ENCODE measurements at places on chromosomes 7 and 10.

- DNase-seq = peak; percentile 46
These were observed 8.1 kb upstream of the VDAC2 start for GRCh38 chr10:75202321-75203045.

GRCh38 chr10:48517911-48518811 lies 86.7 kb downstream of the ARHGAP22 start:
- DNase-seq = no peak

DNA sequence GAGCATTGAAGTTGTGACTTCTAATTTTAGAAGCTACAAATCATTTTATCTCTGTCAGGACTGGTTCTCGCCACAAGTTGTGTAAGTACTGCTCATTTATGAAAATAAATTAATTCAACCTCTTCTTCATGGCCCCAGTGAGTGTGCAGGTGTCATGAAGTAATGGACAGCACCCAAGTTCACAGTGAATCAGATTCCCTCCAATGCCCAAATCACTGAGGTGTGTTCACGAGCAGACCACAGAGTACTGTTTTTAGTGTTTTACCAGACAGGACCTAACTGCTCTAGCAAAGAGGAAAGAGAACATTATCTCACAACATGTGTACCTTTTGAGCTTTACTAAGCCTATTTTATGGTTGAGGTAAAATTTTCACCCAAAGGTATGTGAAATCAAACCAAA lies 980.0 kb downstream of the CNTNAP2 start:
- no peak for DNase-seq

DNA sequence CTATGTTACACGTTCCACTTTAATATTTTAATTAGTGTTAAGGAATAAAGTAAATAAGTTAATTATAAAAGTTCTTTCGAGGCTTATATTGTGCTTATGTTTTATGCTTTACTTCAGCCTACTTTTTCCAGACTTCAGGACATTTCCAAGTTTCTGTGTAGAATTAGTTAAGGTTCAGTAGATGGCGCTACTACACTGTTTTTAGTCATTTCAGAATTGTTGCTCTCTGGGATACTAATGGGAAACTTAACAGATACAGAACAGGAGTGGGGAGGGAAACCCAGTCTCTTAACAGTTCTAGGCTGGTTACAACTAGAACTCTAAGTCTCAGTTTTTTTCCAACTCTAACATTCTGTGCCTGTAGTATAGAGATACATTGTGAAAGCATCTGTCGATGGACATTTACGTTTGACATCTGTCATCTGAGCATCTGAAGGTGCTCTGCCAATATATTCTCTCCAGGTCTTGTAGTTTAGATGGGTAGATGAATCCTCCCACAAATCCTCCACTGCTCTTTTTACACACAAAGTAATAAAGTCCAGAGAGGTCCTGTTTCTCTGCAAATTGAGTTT lies 56.8 kb upstream of the FAM171A1 start:
- DNase-seq = peak; percentile 28

- no peak for DNase-seq
These were observed at the start of gene FFAR4 for GRCh38 chr10:93566435-93567276. Gene FFAR4, plus strand, starts transcription at chr10:93566665. Its CDS starts 56 bp downstream, at chr10:93566721.

GRCh38 chr7:8384901-8385300 lies 48.5 kb upstream of the NXPH1 start:
- DNase-seq = no peak

DNA sequence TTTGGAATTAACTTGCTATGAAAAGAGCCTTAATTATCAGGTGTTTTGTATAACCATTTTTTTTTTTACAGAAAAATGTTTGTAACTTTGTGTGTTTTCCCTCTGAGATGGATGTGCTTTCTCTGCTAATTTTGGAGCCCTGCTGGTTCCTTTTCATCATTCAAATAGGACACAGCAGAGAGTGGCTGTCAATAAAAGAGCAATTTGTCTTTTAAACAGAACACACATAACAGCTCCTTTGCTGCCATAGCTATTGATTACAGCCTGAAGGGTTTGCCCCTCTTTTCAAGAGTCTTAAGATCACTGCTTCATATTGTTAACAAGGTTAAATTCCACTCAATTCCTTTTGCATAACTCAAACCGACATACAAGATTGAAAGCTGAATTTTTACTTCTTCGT lies 187.2 kb upstream of the MBL2 start:
- DNase-seq = no peak

DNA sequence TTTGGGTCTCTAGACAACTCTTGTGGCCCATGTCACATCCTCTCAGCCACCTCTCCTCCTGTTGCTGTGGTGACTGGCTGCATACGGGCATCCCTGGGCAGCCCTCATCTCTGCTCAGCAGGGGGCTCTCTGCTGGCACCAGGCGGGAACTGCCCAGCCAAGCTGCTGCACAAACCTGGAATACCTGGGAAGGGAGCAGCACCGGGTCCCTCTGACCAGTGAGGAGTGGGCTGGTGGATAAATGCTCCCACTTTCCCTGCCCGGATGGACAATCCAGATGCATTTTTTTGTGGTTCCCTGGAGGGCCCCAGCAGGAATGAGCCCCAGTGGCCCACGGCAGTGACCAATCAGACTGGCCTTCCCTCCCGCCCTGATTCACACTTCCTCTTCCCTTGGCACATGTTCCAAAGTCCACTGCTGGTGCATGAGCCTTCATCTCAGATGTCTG lies 21.9 kb downstream of the GRID1 start:
- DNase-seq = no peak

- DNase-seq = no peak
These were observed 35.9 kb upstream of the TSPAN33 start for GRCh38 chr7:129108581-129108980.

DNA sequence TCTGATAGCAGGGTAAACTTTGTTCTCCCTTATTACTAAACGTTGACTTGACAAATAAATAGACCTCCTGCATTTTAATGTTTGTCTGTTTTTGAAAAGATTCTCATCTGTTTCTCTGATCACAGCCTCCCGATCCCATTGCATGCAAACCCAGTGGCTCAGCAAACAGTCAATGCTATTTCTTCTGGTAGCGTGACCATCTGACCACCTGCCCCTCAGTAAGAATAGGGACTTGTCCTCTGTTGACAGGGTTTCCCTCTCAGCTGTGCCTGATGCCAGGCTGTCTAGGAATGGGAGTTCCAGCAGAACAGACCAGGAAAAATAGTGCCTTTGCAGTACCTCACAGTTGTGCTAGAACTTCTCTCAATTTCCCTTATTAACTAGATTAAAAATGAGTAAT lies 40.7 kb upstream of the EBLN1 start:
- DNase-seq = no peak

GRCh38 chr10:43692051-43692825 lies 43.6 kb upstream of the ZNF32 start:
- peak; percentile 35 for DNase-seq

DNA sequence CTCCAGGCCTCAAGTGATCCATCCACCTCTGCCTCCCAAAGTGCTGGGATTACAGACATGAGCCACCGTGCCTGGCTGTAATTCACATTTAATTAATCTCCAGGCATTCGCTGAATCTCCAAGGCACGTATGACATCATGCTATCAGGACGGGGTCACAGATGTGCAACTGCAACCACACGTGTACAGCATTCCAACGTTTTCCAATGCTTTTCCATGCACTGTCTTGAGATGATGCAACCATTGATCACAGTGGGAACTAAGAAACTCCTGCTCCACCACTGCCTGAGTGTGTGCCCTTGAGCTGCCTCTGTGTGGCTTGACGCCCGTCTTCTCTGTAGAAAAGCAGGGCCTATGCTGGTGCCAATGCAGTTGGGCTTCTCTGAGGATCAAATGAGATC lies 119.8 kb upstream of the LYZL2 start:
- no peak for DNase-seq
